ENCODE measurements at places on chromosomes 12 and 14.

- ATAC-seq, result no peak
Measured at GRCh38 chr12:6722863-6723262, 983 bp upstream of the COPS7A start.

DNA sequence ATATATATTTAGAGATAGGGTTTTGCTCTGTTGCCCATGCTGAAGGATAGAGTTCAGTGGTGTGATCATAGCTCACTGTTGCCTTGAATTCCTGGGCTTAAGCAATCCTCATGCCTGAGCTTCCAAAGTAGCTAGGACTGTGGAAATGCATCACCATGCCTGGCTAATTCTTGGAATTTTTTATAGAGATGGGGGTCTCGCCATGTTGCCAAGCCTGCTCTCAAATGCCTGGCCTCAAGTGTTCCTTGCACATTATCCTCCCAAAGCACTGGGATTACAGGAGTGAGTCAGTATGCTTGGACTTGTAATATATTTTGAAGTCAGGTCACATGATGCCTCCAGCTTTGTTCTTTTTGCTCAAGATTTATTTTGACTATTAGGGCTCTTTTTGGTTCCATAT lies 178.0 kb downstream of the RPAP3 start:
- no peak for ATAC-seq

DNA sequence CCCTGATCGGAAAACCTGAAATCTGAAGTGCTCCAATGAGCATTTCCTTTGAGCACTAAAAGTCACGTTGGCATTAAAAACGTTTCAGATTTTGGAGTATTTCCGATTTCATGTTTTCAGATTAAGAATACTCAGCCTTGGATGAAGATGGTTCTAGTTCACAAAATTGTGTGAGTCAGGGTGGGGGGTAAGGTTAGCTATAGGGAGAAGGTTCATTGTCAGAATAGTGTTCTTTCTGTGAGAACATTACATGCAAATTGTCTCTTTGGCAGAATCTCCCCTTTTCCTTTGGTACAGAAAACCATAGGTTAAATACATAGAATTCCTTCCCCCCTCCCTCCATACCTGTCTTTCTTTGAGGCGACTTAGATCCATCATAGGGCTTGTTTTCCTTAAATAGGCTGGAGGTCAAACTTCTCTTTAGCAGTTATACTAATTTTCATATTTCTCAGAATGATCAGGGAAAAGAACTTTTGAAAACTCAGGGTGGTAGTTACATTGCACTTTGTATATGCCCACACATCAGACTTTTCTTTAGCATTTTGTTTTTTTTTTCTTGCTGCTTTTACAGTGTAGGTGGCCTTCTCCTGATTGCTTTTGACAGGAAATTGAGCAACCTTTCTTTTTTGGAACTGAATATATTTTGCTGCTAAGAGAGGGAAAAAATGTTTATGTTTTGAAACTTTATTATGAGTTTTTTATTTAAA lies 503.5 kb downstream of the PCNX1 start:
- ATAC-seq, result no peak

- ATAC-seq, result no peak
Measured at GRCh38 chr14:52755607-52756316, 25.8 kb downstream of the STYX start.

DNA sequence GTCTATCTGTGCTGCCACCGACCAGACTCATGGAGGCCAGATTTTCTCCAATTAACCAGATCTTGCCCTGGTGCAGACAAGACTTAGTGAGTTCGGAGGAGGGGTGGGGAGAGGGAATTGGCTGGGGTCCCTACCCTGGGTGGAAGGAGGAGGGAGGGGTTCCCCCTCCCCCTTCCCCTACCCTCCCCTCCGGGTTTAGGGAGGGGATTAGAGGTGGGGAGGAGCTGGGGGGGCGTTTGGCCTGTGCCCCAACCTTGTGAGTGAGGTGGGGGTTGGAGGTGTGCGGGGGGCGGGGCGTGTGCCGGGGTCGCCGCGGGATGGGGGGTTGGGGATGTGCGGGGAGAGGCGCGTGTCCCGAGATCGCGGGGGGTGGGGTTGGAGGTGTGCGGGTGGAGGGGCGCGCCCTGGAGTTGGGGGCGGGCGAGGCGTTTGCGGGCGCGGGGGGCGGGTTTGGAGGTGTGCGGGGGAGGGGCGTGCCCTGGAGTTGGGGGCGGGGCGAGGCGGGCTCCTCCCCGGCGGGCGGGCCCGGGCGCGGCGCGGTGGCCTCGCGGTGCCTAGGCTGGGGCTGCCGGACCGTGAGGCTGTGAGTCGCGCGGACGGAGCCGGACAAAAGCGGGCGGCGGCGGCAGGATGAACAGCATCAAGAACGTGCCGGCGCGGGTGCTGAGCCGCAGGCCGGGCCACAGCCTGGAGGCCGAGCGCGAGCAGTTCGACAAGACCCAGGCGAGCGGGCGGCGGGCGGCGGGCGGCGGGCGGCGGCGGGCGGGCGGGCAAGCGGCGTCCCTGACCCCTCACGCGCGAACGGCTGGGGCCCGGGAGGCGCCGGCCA lies at the start of gene HIP1R:
Gene HIP1R, plus strand, starts transcription at position 537 of the 829 bp plus-strand sequence. Its CDS starts 94 bp downstream, at position 631.
- peak; percentile 55 for ATAC-seq

DNA sequence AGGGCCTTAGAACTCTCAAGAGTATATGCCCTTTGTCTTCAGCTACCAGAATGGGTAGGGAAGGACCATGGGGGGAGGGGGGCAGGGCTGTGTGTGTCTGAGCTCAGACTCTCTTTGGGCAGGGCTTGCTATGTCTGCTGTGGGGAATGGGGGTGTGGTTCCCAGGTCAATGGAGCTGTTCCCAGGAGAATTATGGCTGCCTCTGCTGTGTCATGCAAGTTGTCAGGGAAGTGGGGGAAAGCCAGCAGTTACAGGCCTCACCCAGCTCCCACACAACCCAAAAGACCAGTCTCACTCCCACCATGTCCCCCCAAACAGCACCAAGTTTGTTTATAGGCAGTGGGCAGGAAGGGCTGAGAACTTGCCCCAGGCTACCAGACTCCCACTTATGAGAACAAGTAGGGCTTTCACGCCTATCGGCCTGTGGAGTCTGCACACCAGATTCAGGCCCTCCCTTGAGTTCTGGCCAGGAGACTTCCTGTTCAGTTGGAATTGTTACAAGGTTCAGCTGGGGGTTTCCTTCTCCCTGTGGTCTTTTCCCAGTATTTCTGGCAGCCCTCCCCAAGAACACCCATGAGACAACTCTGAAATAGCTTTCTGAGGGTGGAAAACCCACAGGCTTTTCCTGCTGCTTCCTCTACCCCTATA lies 6.1 kb upstream of the SERPINA11 start:
- ATAC-seq, result peak; percentile 57

DNA sequence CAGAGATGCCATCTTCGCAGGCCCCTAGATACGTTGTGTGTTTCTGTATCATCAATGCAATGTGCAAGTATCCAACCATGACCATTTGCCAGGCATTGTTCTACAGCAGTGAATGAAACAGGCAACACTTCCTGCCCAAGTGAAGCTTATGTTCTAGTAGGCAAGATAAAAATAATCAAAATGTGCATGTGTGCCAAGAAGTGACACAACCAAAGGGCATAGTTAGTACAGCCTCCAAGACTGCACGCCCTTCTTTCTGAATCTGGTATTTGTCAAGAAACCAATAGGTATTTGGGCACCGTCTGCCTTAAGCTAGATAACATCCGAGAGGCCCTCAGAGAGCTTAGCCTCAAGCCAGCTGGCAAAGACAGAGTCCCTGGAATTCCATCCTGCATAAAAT lies 152.0 kb downstream of the TMEM132C start:
- no peak for ATAC-seq

- ATAC-seq, result no peak
Measured at GRCh38 chr14:75961662-75962061, 20.1 kb downstream of the TGFB3 start.

- peak; percentile 7 for ATAC-seq
Measured at GRCh38 chr14:91257328-91258010, 13.0 kb upstream of the GPR68 start.

DNA sequence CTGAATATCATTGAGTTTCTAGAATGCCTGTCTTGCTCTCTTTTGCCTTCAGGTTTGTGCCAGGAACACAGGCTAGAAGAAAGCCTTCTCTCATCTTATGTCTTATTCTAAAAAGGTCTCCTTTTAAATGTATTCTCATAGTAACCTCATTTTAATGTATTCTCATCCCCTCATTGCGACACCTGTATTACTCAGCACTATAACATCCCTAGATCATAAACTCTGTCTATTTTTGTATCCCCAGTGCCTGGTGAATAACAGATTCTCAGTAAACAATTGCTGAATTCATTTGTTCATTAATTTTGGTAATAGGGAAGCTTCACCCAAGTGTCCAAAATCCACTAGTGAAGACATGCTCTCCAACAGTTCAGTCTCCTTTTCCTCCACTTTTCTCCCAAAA lies 8.8 kb upstream of the LRRK2 start:
- peak; percentile 52 for ATAC-seq

DNA sequence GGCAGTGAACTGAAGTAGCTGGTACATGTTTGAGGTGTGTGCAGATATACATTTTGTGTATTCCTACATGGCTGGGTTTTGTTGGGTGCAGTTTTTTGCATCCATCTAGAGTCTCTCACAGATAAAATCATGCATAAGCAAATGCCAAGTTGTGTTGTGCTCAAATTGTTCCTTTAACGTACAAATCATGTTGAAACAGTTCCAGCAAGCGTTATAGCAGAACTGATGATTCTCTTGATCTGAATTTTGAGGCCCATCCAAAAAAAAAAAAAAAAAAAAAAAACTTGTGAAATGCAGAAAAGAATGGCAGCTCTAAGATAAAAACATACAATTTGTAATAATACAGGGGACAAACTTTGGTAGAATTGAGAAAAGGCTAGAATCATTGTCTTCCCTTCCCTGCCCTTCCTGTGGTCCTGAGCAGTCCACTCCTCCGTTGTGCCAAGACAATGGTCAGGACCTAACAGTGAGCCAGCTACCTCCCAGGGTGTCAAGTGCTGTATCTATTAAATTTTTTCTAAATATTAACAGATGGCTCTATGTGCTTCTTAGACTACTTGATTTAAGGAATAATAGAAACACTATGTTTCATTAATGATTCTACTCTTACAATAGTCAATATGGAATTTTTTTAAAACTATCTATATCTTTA lies 122.1 kb downstream of the PLEKHA5 start:
- ATAC-seq, result no peak

- ATAC-seq, result peak; percentile 48
Measured at GRCh38 chr14:96130854-96131253, 73.8 kb upstream of the BDKRB2 start.
